ENCODE measurements at places on chromosomes 12 and 14.

- DNase-seq, result no peak
Observed at GRCh38 chr14:24849471-24849870, 200.5 kb downstream of the STXBP6 start.

- DNase-seq, result no peak
Observed at GRCh38 chr12:19030180-19030579, 99.4 kb upstream of the PLEKHA5 start.

DNA sequence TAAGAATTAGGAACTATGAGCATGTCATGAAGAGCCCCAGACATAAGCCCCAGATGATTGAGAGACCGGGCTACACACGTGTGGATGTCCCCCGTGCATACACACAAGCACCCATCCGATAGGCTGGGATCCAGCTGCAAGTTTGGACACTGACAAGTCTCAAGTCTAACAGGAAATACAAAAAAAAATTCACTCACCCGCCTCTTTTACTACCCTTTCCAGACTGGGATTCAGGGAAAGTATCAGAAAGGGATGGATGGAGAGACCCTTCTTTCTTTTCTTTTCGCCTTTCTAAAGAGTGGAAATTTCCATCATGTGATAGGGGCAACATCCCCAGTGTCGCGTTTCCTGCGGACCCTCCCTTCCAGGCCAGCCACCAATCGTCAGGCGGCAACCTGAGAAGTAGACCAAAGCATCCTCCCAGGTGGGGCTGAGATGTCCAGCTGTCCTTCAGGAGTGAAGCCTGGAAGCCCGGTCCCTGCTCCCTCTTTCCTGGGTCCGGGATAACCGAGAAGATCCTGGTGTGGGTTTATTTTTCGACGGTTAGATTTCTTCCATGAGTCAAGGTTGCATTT lies 6.4 kb upstream of the SLC38A4 start:
- DNase-seq, result no peak

DNA sequence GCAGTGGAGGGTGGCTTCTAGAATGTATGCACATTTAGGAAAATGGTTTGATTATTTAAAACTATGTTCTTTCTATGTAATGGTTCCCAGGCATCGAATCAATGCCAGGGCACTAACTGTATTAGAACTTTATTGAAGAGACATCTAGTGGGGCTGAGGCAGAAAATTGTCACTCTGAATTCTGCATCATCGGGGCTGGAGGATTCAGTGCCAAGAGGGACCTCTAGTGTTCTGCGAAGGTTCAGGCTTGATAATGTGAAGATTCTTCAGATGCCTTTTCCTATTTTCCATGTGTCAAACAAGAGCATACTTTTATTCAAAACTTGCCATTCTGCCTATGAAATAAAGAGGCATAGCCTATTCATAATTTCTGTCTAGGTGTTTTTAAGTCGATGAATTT lies 146.3 kb downstream of the CAND1 start:
- DNase-seq, result peak; percentile 61

DNA sequence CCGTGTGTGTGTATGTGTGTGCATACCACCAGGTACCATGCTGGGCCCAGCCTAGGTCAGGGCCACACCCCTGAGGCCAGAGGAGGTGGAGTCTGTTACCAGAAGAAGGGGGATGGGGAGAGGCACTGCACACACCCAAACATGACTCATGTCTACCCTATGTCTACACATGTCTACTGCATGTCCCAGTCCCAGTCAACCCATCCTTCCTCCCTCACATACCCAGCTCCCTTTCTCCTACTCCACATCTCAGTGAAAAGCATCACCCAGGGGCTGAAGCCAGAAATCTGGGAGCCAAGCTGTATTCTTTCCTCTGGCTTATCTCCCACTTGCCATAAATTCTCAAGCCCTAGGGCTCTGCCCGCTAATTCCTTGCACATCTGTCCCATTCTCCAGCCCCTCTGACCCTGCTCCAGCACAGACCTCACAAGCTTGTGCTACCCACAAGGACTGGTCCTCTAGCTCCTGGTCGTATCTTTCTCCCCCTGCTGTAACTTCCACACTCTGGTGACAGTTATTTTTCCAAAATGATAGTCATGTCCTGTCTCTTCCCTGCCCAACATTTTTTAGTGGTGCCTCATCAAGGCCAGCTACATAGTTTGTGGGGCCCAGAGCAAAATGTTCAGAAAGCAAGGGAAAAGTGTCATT lies 18.0 kb upstream of the APPL2 start:
- no peak for DNase-seq

- no peak for DNase-seq
Observed at GRCh38 chr12:26748741-26749431, 84.1 kb downstream of the ITPR2 start.

DNA sequence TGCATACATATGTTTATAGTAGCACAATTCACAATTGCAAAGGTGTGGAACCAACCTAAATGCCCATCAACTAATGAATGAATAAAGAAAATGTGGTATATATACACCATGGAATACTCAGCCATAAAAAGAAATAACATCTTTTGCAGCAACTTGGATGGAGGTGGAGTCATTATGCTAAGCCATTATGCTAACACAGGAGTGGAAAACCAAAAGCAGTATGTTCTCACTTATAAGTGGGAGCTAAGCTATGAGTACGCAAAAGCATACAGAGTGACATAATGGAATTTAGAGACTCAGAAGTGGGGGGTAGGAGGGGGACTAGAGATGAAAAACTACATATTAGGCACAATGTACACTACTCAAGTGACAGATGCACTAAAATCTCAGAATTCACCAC lies 16.2 kb upstream of the SPTSSA start:
- no peak for DNase-seq

DNA sequence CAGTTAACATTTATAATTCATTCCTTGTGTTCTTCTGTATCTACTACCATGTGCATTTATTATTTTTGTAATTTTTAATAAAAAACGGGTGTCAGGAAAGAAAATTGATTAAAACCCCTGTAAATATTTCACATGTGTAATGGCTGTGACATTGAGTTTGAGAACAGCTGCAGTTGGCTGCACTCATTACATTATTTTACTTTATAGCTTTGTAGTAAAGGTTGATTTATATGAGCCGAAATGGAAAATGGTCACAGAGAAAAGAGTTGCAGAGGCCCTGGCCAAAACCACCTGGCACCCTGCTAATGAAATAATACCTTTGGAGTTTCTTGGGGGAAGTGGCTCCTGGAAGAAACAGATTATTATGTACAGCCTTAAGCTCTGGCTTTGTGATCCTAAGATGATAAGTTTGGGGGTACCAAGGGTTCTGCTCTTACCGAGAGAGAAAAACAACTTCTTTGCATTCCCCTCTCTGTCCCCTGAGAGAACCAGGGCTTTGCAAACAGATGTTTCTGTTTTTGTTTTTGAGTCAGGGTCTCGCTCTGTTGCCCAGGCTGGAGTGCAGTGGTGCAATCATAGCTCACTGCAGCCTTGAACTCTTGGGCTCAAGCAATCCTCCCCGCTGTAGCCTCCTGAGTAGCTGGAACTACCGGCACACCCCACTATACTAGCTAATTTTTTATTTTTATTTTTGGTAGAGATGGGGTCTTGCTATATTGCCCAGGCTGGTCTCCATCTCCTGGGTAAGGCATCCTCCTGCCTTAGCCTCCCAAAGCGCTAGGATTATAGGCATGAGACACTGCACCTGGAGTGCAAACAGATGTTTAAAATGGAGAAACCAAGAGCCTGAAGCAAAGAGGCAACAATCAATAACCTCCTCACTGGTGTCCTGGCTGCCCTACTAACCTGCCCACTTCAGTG lies 9.7 kb upstream of the DYNLL1 start:
- DNase-seq, result no peak

DNA sequence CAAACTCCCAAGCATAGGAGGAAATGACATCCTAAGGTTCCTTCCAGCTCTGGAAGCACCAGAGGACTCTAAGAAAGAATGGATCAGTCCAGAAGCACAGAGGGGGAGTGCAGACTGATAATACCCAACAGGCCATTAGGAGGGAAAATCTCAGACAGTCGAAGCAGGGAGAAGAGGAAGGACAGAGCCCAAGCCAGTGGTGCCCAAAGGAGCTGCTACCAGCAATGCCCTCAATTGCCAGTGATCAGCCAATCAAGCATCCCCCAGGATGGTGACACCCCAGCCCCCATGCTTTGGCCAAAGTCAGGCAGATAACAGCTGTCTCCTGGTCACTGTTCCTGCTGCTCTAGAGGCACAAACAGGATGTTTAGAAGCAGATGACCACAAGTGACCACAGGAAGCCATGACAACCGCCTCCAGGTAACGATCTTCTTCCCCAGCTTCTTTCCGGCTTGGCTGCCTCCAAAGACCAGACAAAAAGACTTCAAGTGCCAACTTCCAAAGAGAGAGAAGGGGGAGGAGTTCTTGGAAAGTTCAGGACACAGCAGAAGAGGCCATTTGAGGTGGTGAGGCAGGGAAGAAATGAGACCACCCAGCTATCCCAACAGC lies 16.2 kb downstream of the PXN start:
- peak; percentile 29 for DNase-seq

DNA sequence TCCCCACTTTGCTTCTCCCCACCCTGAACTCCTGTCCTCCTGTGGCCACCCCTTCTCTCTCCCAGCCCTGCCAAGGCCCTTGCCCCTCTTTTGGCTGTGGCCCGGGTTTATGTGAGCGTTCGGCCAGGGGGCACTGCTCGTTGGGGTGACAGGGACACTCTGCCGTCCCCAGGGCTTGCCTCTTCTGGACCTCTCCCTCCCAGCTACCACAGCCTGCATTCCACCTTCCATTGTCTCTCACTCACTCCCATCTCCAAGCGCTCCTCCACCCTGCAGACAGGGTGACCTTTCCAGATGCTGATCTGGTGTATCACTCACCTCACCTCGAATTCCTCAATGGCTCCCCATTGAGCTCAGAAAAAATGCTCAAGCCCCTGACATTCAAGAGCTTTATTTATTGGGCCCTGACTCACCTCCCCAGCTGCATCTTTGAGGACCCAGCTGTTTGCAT lies 1.4 kb downstream of the SERPINA9 start:
- no peak for DNase-seq

DNA sequence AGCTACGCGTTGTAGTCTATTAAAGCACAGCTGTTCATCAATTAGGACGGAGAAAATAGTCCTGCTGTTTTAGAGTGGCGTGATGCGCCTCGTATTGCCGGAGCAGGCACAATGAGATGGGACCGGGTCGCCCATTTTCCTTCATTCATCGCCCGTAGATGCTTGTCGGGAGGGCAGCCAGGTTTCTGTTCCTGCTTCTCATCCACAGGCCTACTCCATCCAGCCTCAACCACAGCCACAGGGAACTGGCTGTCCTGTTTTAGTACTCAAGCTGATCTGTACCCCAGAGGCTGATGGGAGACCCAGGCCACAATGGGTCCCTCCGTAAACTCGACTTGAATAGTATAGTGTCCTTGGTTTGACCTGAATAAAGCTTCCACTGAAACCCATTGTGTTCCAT lies 264.0 kb downstream of the VRK1 start:
- DNase-seq, result no peak

DNA sequence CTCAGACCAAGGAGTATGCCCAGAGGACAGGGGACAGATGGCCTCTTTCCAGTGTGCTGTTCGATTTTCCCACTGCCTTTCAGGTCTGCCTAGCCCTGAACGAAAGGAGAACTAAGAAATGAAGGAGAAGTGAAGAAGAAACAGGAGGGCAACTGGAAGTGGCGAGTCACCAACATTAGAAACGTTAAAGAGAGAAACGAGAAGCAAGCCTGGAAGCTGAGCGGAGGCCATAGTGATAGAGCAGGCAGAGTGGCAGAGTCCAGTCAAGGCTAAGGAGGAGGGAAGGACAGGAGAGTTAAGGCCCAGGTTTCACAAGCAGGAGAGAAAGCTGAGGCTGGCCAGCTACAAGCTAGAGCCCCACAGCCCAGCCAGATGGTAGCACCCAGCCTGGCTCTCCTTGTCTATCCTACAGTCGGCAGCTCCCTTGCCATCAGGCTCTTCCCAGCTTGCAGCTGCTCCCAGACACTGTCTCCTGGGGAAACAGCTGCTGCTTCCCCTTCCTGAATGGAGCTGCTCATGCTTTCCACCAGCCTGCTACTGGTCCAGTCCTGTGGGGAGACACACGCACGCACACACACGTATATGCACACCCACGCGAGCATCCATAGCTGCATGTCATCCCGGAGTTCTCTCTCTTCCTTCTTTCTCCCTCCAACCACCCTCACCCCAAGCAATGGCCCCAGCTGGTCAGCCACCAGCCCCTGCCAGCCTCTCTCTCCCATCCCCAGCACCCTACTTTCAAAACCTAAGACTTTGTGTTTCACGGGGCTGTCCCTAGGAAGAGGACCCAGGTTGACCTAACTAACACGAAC lies 139.7 kb upstream of the CCND2 start:
- no peak for DNase-seq

GRCh38 chr14:104082807-104083206 lies 2.7 kb upstream of the ASPG start:
- no peak for DNase-seq

GRCh38 chr12:123686636-123687190 lies 15.8 kb downstream of the TCTN2 start:
- no peak for DNase-seq

DNA sequence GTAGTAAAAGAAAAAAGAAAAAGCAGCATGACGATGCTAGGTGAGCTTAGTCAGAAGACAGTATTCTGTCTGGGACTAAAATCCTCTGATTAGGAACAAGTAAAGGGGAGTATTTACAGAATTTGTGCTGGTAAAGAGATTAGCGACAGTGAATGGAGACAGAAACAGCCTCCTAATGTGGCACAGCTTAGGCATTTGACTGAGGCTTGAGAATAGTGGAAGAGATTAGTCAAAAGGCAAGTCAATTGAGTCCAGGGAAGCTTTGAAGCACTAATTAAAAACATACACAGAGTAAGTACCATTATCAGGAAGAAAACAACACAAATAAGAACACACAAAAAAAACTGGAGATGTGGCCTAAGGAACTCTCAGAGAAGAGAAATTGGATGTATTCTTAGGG lies 131.9 kb upstream of the CLEC14A start:
- DNase-seq, result no peak

DNA sequence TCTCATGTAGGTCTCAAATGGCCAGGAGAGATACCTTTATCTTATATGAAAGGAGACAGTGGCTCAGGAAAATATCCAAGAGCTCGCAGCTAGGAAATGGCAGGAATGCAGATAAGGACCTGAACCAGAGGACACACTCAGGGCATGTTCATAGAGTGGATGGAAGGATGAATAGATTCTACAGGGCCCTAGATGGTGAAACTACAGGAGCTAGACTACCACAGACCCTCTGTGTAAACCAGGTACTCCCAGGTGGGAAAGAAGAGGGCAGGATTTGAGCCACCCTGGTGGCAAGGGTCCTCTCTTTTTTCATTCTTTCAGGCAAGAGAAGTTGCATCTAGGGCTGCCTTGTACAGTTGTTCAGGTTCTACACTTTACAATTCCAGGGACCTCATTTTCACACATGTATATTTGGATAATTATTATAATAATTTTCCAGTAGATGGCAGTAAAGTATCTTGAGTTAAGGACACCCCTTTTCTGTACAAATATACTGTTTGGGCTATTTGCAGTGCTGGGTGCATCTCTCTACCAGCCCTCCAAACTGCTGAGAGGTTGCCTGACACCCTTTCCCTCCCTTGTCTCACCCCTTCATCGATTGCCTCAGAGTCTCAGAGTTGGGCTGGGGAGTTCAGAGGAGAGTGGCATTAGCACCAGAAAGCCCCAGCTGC lies 10.5 kb upstream of the ZDHHC22 start:
- DNase-seq, result peak; percentile 52

GRCh38 chr14:101489092-101489760 lies 72.1 kb upstream of the DIO3 start:
- no peak for DNase-seq

GRCh38 chr14:52380294-52380693 lies 66.2 kb downstream of the PTGER2 start:
- no peak for DNase-seq
